ENCODE measurements at places on chromosomes 5 and 9. TPM values are rescaled to one million over a fixed set of nuclear protein-coding genes. Genes with fewer than 3 reads are reported as not detected.

Gene C9
- polyA plus RNA-seq: 0.37 TPM

Gene COL23A1
- polyA plus RNA-seq: 6.2 TPM

Gene ATOX1
- 88.4 TPM for polyA plus RNA-seq

Gene VLDLR
- polyA plus RNA-seq: 33.0 TPM

DNA sequence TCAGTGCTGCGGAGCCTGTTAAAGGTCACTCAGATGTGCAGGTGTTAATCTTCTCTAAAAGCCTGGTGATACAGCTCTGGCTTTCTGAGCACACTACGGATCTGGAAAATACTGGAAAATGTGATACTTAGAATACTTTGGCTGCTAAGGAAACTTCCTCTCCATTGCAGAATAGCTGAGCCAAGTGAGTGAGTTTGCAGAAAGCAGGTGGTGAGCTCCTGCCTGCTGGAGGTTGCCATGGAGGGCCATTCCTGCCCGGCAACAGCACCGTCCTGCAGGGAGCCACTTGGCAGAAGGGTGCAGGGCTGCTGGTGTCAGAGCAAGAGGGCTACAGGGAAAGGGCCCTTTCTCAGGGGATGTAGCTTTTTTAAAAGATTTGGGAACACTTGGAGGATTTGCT lies 40.7 kb downstream of the SECISBP2 start:
- no peak for DNase-seq

GRCh38 chr5:134097211-134097749 lies 17.2 kb upstream of the TCF7 start:
- DNase-seq: no peak

- DNase-seq: no peak
Measured at GRCh38 chr9:136603901-136604814, 58.3 kb upstream of the NOTCH1 start.

- DNase-seq: no peak
Measured at GRCh38 chr9:135490166-135490870, 10.2 kb upstream of the MRPS2 start.

- DNase-seq: no peak
Measured at GRCh38 chr9:132237481-132237880, 75.6 kb downstream of the NTNG2 start.

GRCh38 chr9:94945197-94946144 lies 219.0 kb downstream of the AOPEP start:
- DNase-seq: no peak

- DNase-seq: no peak
Measured at GRCh38 chr9:118003240-118003639, 299.0 kb downstream of the TLR4 start.

- DNase-seq: no peak
Measured at GRCh38 chr5:139314276-139314675, 20.7 kb downstream of the MATR3 start.

GRCh38 chr9:426264-426663 lies 211.6 kb downstream of the DOCK8 start:
- no peak for DNase-seq

- DNase-seq: no peak
Measured at GRCh38 chr5:148573374-148573773, 81.0 kb downstream of the HTR4 start.
